ENCODE measurements at places on chromosomes 7 and 10.
A peak's percentile ranks its signal among the peaks of the same experiment; 100 is the strongest.

- DNase-seq = no peak
Measured at GRCh38 chr10:121494296-121494695, 103.9 kb downstream of the FGFR2 start.

GRCh38 chr10:26573674-26574073 is 123.8 kb upstream of the PDSS1 start:
- DNase-seq = no peak

GRCh38 chr7:15720849-15721471 is 34.5 kb upstream of the MEOX2 start:
- DNase-seq = peak; percentile 74

GRCh38 chr10:92886334-92886961 is 38.1 kb downstream of the EXOC6 start:
- no peak for DNase-seq

DNA sequence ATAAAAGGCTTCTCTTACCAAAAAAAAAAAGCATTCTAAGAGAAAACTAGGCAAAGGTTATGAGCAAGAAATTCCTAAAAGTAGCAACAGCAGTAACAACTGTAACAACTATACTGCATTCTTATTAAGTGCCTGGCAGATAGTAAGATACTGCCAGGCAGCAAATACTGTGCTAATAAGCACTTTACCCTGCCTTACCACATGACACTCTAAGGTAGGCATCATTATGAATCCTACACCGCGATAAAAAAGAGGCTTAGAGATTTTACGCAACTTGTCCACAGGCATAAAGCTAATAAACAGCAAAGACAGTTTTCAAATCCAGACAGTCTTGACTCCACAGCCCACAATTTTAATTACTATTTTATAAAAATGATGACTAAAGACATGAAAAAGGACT is 83.2 kb downstream of the USP6NL start:
- DNase-seq = no peak

DNA sequence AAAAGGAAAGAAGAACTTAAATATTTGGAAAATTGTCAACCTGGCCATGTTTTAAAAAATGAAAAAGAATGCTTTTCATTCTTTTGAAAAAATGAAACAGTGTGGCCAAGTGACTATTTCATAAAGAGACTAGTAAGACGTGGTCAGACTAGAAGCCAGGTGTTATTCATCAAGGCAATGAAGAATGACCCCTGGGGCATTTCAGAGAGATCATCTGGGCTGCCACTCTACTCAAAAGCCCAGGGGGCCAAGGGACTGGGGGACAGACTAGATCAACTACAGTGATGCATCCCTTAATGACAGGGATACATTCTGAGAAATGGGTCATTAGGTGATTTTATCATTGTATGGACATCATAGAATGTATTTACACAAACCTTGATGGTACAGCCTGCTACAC is 199.4 kb downstream of the STK31 start:
- DNase-seq = no peak

- DNase-seq = peak; percentile 90
Measured at GRCh38 chr7:37930226-37930948, 9.9 kb downstream of the EPDR1 start.

GRCh38 chr7:45721686-45722598 is 147.8 kb downstream of the ADCY1 start:
- DNase-seq = no peak

DNA sequence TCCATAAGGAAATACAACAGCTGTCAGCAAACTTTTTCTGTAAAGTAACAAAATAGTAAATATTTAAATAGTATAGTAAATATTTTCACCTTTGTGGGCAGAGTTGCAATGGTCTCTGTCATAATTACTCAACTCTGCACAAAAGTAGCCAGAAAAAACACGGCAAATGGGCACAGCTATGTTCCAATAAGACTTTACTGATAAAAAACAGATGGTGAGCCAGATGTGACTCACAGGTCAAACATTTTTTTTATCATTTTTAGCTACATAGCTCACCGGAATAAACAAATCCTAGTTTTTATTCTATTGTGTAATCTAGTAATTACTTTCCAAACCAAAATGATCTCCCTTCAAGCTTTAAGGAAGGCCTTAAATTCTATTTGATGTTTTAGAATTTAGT is 55.3 kb downstream of the NCAPG2 start:
- peak; percentile 92 for DNase-seq

DNA sequence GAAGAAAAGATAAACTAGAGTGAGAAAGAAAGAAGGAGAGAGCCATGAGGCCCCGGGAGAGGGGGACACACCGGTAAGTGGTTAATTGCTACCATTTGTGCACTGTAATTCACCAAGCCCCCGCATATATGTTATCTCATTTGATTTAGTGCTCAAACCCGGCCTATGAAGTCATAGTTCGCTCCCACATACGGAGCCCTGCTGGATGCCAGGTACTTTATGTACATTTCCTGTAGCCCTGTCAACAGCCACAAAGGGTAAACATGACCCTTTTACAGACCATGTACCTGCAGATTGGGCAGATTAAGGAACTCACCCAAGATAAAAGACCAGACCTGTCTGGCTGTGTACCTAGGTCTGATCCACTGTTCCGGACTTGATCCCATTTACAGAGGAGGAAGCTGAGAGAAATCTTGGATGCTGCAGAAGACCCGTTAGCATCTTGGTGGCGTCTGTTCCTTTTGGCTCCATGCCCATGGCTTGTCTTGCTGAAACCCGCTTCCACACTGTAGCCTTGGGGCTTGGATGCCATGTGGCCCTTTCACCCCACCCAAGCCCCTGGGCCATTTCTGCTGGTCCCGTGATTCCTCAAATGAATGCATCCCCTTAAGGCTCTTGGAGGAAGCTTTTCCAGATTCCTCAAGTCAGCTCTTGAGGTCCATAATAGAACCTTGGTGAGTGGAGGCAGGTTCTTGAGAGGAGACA is 32.3 kb downstream of the FAM241B start:
- DNase-seq = no peak

GRCh38 chr10:51001587-51001986 is 72.7 kb upstream of the PRKG1 start:
- DNase-seq = peak; percentile 10

- no peak for DNase-seq
Measured at GRCh38 chr10:131650771-131651673, 249.8 kb upstream of the PPP2R2D start.

DNA sequence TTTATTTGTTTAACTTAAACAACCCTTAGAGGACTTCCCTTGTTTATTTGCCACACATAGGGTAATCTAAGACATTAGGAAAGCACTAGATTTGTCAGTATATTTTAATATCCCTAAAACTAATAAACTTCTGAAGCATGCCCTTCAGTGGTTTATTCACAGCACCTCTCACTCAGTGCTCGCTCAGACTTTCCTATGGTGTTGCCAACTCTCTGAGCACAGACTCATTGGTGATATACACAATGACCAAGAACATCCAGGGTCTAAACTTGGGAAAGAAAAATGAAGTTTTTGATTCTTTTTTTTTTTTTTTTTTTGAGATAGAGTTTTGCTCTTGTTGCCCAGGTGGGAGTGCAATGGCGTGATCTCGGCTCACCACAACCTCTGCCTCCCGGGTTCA is 82.2 kb downstream of the RAB11FIP2 start:
- peak; percentile 25 for DNase-seq

DNA sequence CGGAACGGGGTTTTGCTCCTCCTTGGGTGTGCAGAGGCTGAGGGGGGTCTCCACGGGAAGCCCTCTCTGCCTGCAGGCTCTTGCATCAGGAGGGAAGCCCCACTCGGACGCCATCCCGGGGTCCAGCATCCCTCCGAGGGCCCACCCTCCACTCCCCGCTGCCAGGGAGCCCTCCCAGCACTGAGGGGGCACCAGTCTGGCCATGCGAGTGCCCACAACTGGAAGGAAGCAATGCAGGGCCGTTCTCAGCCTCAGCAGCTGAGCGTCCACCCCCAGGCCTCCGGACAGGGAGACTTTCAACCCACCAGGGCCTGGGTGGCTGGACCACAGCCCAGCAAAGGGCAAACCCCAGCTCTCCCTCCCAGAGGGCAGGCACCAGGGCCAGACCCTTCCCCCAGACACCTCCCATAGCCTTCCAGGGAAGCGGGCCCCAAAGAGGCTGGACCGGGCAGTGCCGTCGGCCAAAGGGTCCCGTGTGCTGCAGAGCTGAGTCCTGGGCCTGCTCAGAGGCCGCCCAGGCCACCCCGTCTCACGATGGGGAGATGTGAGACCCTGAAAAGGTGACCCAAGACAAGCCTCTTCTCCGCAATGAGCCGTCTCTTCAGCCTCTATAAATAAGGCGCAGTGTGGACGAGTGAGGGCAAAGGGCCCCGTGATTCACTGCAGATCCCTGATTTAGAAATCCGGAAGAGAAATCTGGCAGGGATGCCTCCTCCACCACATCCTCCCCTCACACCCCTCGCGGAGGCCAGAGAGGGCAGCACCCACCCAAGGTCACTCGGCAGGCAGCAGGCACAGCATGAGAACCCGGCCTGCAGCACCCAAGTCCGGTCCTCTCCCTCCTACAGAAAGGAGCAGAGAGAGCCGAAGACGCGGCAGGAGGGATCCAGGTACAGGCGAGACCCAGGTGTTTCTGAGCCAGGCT is 81.9 kb upstream of the DNAAF5 start:
- DNase-seq = no peak

GRCh38 chr10:123144697-123145541 is 3.0 kb upstream of the HMX2 start:
- no peak for DNase-seq

DNA sequence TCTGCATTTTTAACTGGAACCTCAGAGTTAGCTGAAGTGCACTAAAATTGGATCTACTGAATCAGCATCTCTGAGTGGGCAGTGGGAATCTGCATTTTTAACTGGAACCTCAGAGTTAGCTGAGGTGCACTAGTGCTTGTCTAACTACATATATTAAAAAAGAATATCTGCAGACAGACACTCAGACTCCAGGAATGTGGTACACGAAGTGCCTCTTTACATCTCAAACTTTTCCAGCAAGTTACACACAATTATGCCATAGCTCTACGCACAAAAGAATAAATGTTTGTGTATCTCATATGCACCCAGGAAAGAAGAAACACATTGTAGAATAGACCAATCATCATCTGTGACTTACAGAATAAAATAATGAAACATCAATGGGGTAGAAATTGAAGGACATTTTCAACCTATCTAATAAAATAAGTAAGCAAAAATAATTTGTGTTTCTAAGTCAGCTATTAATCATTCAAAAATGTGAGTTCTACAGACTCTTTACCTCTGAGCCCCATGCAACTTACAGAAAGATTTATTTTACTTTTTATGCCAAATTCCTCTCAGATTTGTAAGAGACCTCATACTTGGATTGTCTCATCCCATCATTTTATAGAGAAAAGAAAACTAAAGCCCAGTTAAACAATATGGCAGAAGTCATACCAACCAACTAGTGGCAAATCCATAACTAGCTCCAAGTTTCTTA is 28.3 kb downstream of the PPP1R3A start:
- peak; percentile 18 for DNase-seq

- DNase-seq = peak; percentile 28
Measured at GRCh38 chr7:99440195-99440594, 1.5 kb downstream of the CPSF4 start.

GRCh38 chr10:121765204-121765603 is 162.6 kb downstream of the ATE1 start:
- DNase-seq = no peak

GRCh38 chr7:151243408-151244195 is 4.9 kb downstream of the SMARCD3 start:
- DNase-seq = no peak

GRCh38 chr7:154217688-154218340 is 165.6 kb downstream of the DPP6 start:
- no peak for DNase-seq

DNA sequence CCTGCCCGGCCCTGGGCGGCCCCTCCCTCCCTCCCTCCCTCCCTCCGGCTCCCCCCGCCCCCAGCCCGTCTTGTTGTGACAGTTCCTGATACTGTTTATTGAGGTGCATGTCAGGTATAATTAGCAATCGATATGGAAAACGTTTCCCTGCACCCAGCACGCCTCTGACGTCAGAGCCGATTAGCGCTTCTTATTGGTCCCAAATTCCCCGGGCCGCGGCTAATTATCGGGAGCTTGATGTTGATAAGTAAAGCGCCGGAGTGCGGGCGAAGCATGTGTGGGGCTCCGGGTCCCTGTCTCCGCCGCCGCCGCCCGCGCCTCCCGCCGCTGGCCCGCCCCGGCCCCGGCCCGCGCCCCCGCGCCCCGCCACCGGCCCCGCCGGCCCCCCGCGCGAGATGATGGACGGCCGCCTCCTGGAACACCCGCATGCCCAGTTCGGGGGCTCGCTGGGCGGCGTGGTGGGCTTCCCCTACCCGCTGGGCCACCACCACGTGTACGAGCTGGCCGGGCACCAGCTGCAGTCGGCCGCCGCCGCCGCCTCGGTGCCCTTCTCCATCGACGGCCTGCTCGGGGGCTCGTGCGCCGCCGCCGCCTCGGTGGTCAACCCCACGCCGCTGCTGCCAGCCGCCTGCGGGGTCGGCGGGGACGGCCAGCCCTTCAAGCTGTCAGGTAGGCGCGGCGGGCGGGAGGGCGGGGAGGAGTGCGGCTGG is at the start of gene UNCX:
TSS of gene UNCX (plus strand) at position 250 of the 710 bp plus-strand sequence. CDS start at position 396, 146 bp downstream.
- DNase-seq = no peak

- no peak for DNase-seq
Measured at GRCh38 chr7:95972523-95972922, 200.2 kb downstream of the DYNC1I1 start.

DNA sequence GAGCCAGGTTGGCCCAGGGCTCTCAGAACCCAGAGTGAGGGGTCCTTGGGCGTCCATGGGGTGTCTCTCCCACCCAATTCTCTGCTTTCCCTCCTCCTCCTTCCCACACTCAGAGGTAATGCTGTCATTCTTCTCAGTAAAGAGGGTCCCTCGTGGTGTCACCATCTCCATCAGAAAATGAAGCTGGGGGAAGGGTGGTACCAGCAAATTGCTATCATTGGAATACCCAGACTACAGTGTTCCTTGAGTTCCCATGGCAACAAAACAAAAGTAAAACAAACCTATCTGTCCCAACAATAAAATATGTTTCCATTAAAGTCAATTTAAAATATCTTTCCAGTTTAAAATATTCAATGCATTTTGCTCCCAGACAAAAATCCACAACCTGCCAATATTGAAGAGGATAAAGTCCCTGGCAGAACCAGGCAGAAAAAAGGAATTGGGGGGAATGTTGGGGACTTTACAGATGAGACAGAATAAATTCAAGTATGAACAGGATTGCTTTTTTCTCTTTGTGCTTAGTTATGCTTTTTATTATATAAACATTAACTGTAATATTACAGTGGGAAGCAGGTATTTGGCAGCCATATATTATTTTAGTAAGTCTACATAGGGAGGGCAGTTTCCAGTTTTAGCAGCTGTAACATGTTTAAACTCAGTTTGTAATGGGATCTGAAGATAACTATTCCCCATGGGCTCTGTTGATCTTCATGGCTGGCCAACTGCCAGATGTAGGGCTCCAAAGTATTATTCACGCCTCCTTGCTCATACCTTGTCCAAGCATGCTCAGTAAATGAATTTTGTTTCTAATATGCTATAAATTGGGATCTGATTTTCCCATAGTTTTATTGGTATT is 182.1 kb downstream of the ARID5B start:
- DNase-seq = peak; percentile 89

- no peak for DNase-seq
Measured at GRCh38 chr7:13724191-13724976, 265.1 kb downstream of the ETV1 start.

GRCh38 chr10:6522230-6522629 is 57.8 kb downstream of the PRKCQ start:
- DNase-seq = peak; percentile 10

- DNase-seq = no peak
Measured at GRCh38 chr10:102381983-102382382, 13.5 kb upstream of the NFKB2 start.
